ENCODE measurements at places on chromosomes 7 and 10.

- no peak for DNase-seq
These were observed 93.5 kb downstream of the DYNC1I1 start for GRCh38 chr7:95865716-95866371.

DNA sequence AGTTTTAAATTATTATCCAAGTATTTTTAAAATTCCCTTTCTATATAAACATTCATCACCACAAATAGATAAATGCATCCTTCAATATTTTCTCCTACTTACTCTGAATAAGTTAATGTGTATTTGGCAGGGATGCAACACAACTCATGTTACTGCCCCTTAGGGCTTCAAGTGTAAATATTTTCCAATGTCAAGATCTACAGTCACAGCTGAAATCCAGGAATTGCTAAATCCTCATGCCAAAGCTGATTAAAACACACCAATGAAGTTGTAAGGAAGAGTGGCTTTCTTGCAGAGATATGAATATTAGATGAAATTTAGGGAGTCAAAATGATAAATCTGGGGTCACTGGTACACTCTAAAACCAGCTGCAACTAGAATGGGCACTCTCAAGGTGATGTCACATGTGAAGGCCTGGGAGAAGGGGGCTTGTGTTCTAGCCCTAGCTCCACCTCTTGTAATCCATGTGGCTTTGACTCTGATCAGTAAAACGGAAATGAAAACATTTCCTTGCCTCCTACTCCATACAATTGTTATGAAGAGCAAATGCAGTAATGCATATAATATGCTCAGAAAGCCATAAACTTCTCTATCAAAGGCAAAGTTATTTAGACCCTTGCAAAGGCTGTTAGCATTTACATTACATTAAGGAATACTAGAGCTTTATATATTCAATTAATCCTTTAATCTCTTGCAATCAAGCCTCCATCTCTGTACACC is 228.1 kb upstream of the NFE2L3 start:
- no peak for DNase-seq

GRCh38 chr7:54253036-54253373 is 289.2 kb upstream of the VSTM2A start:
- no peak for DNase-seq

DNA sequence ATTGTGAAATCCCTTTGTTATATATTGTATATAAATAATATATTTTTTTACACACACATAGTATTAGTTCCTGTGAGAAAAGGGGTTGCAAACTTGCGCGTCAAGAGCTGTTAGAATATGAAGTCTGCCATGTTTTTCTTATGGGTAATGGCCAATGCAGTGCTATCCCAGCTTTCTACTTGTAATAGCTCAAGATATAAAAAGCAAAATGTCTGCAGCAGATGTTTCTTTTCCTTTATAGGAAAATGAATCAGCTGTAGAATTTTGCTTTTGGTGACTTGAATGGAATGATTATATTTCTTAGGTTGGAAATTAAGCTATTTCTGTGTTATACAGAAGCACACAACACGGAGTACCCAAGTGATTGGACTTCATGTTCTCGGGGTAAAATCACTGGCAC is 53.3 kb upstream of the TMEM236 start:
- DNase-seq: no peak

GRCh38 chr7:131143869-131144268 is 183.8 kb upstream of the MKLN1 start:
- no peak for DNase-seq

DNA sequence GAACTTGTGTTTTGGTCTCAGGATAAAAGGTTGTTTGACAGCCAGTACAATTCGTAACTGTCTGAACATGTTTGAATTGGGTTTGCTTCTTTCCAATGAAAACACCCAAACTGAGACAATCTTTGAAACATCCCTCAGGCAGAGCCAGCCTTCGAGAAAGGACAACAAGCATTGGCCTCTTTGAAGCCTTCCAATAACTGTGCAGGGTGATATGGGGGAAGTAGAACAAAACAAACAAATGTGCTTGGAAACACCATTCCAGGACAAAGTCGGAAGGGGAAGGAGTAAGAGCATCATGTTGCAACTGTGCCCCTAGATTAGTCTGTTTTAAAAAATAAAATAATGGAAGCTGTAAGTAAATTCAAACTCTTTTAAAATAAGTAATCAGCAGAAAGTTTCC is 39.5 kb downstream of the IL2RA start:
- DNase-seq: no peak

DNA sequence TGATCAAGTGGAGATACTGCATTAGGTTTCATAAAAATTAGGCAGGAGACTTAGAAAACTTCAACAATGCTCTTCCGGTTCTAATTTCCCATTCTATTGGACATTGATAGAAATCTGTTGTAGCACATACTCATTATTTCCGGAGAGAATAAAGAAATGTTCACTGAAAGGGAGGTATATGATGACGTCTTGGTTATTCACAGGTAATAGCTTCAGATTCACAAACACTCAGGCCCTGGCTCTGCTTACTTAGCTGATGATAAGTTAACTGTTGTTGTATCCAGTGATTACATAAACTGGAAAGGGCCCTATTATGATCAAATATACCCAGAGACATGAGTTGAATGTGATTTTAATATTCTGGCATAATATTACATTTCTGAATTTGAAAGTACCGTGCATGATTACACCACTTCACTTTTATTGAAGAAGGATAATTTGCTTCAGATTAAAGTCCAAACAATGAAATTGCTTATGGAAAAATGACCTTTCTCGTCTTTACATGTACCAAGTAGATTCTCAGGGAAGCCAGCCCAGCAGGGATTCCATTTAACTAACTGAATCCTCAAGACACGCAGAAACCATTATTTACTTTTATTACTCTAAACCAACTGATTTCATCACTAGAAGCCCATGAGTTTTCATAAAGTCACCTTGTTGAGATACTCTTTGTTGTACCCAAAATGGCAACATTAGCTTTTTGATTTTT is 288.0 kb upstream of the PITRM1 start:
- no peak for DNase-seq

DNA sequence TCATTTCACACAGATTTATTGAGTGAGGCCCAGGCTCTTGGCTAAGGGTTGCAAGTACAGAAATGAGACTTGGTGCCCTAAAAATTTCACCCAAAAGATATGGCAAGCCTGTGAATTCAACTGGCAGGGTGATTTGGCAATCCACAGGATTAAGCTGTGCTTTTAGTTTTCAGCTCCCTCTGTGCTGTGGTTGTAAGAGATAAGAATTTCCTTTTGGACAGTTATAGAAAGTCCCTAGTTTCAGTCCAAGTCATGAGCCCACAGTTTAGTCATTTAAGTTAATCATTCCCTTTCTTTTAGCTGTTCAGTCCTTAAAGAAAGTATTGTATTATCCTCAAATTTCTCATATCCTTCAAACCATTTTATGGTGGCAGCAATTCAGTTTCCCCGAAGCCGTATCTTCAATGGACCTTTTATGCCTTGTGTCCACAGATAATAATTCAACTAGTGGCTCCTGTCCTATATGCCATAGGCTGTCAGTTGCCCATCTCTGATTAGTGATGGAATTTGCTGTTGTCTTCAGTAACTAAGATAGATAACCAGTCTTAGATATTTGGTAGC is 73.4 kb upstream of the NAMPT start:
- DNase-seq: no peak

- no peak for DNase-seq
These were observed 45.1 kb upstream of the INHBA start for GRCh38 chr7:41747961-41748360.

DNA sequence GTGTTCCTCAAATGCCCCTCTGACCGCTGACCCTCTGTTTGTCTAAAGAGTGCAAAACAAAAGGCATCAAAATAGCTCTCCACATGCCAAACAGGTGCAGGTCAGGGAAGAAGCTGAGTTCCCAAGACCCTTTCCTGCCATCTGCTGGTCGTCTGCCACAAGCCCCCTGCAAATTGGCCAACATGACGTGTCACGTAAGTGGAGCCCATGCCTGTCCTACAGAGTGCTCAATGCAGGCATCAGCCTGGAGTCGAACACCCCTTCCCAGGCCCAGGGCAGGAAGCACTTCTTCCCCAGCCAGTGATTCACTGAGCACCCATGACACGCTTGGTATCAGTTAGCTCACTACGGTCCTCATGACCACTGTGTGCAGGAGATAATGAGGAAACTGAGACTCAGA is 14.1 kb downstream of the TMEM72 start:
- DNase-seq: peak; percentile 53

GRCh38 chr7:73436031-73436929 is 2.7 kb downstream of the FZD9 start:
- no peak for DNase-seq

DNA sequence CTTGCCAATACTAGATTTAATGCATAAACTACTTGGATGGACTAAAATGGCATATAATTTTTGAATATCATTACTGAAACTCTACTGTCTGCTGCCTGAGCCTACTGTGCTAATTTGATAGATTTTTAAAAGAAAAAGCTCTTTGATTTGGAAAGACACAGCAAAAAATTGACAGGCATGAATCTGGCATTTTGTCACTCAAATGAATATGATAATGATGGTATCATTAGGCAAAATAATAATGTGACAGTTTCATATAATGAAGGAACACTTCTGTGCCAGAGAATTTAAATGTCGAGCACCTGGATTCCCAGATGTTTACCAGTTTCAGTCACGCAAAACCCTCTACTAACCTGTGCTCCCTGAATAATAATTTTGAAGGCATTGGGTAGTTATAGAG is 60.0 kb upstream of the SLC13A1 start:
- DNase-seq: no peak

DNA sequence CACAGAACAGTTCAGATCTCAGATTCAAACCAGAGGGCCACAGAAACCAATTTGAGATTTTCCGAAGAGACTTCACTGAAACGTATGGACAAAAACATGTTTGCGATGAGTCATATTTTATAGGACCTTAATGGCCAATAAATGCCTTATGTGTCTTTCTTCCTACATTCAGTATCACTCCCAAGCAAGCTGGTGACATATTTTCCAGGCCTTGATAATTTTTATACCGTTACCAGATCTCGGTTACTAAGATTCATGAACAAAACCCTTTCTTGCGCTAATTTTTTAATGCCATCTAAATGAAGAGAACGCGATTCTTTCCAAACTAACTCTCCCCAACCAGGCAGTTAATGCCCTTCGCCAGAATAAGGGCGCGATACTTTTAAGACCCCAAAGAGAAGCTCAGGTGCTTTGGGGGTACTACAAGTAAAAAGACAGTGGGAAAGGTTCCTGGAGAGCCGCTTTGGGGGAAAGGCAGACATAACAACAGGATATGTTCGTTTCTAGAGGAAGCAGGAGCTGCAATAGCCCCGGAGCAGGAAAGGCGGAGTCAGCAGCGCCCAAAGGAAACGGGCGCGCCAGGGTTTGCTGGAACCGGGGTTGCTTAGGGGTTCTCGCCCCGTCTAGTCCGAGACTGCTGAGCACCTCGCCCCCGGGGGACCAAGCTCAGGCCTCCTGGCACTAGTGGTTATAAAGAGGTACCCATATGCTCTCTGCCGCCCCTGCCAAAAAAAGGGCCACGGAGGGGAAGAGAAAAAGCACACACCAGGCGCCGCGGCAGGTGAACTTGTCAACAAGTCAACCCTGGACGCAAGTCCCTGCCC is 884 bp downstream of the ICA1 start:
- peak; percentile 59 for DNase-seq

DNA sequence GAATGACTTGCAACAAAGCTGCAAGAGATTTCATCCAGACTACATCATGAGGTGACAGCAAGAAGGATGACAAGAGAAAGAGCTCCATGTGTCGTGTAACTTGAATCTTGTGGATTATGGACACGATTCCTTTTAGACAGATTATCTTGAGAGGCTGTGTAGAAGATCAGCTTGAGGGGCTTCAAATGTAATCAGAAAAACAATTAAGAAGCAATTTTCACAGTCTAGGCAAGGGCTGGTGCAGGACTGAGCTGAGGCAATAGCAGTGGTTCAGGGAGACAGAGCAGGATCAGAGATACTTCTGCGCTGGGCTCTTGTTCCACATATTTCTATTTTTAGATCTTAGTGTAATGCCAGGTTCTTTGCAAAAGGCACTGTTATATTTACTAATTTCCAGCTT is 253.0 kb upstream of the COBL start:
- no peak for DNase-seq

GRCh38 chr10:118407777-118408176 is 65.7 kb upstream of the FAM204A start:
- no peak for DNase-seq

DNA sequence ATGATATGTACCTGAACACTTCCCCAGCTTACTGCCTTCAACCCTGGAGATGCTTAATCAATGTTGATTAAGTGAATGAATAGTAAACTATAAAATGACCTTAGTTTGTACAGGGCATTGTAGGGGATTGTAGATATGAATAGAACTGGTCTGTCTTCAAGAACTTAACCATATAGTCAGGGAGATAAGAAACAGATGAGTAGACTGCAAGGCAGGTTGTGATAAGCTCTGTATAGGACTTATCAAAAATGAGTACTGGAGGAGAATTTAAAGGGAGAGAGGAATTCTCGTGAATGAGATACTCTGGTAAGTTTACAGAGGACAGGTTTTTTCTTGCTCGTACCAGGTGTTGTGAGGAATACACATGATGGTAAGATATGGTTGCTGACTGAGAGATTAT is 27.6 kb downstream of the SGPL1 start:
- DNase-seq: no peak

- no peak for DNase-seq
These were observed 95.7 kb downstream of the PKD1L1 start for GRCh38 chr7:47852330-47853245.

GRCh38 chr7:103795107-103795506 is 194.4 kb downstream of the RELN start:
- DNase-seq: no peak

DNA sequence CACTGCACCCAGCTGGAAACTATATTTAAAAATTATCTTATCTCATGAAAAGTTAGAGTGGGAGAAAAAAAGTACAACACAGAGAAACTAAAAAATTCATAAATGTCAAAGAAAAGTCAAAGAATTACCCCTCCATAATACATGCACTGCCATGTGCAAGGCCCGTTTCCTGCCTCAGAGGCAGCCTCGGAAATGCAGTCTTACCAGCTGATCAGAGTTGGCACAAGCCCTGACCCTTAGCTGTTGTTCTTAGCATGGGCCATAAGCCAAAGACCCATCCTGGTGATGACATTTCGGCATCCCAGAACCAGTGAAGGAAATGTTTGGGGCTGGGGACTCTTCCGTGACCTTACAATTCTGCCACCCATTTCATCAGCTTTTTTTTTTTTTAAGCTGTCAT is 21.6 kb downstream of the RBM48 start:
- no peak for DNase-seq

- no peak for DNase-seq
These were observed 16.0 kb downstream of the MYOZ1 start for GRCh38 chr10:73625004-73625883.

DNA sequence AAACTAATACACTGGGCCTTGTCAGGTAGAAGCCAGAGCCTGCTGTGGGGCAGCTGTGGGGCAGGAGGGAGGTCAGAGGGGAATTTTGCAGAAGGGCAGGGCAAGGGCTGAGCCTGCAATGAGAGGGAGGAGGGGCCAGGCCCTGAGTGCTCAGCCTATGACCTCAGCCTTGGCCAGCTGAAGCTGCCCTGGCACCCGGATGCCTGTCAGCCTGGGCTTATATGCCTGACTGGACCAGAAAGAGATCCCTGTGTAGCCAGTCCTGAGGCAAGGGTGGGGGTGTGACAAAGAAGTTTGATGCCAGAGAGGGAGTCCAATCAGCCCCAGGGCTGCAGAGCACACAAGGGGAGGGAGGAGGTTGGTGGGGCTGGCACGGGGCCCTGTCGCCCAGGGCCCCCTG is 22.3 kb upstream of the PRRT4 start:
- no peak for DNase-seq

GRCh38 chr10:15433850-15434537 is 62.9 kb upstream of the FAM171A1 start:
- DNase-seq: no peak

- DNase-seq: no peak
These were observed 25.0 kb downstream of the ABLIM1 start for GRCh38 chr10:114632869-114633715.

Measured in activated CD8-positive, alpha-beta memory T cell treated with anti-CD3 and anti-CD28 coated beads for 24 hours (primary cell).